ENCODE measurements at places on chromosomes 3 and 15. TPM values are rescaled to one million over a fixed set of nuclear protein-coding genes. Genes with fewer than 3 reads are reported as not detected.

The ALDH1L1 gene
- total RNA-seq: 28.7 TPM

The IL17RE gene
- 14.5 TPM for total RNA-seq

The TMCO5A gene
- total RNA-seq: not detected

The CACNA1D gene
- total RNA-seq: 0.38 TPM

The CLDN18 gene
- not detected for total RNA-seq

The TEX264 gene
- 35.2 TPM for total RNA-seq

The DNAH12 gene
- 0.11 TPM for total RNA-seq

The GOLGA8K gene
- total RNA-seq: not detected

The FETUB gene
- total RNA-seq: 2.1 TPM
